ENCODE measurements at places on chromosomes 1 and 21.

DNA sequence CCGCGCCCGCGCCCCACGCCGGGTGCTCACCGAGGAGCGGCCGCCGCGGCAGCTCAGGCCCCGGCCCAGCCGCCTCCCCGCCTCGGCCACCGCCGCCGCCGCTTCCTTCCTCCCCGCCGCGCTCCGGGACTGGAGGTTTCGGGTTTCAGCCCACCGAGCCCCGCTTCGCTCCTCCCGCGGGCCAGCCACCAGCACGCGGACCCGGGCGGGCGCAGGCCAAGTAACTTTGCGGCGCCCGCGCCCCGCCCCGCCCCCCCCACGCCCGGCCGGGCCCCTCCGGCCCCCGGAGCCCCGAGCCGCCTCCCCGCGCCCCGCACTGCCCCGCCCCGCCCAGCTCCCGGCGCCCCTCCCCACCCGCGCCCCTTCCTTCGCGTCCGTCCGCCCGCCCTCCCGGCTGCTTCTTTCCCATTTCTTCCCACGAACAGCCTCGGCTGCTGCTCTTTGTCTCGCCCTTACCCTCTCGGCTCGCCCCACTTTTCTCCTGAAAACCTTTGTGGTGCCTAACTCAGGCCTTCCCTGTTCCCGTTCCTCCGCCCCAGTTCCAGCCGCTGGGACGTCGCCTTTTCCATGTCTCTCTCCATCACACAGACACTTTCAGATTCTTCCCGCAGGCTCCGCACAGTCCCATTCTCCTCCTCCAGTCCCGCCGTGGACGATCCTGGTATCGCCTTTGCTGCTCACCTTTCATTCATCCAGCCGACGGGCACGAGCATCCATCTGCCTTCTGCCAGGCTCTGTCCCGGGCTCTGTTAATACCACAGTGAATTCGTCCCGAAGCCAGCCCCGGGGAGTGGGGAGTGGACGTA is at the start of gene GPR161:
Gene GPR161 (minus strand): TSS at position 222 of the 806 bp plus-strand sequence. CDS start 32,080 bp downstream, outside the sequence.
- DNase-seq = no peak

DNA sequence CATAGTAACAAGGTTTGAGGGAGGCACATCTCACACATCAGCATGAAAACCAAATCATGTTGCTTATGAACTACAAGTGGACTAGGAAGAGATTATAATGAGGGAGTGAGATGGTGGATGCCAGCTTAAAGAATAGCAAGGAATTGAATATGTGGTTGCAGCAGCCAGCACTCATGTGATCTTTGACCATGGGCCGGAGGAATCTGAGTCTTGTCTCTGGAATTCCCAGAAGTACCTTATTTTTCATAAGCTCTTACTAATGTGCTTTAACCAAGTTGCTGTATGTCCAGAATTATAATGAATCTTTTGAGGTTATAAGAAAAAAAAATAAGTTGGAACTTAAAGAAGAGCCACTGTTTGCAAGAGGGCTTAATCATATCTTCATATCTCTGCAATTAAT is 97.0 kb downstream of the DISP1 start:
- no peak for DNase-seq

GRCh38 chr1:196462086-196462485 is 146.2 kb downstream of the KCNT2 start:
- DNase-seq = no peak

DNA sequence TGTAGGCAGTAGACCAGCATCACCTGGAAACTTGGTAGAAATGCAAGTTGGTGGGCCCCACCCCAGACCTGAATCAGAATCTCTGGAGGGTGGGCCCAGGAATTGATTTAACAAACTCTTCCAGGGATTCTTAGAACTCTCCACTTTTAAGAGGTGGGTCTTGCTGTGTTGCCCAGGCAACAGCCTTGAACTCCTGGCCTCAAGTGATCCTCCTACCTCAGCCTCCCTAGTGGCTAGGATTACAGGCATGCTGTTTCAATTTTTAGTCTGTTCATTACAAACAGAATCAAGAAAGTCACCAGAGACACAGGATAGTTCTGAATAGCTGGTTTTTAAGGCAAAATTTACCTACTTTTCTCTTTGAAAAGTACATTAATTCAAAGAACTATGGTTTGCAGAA is 31.2 kb downstream of the NCF2 start:
- DNase-seq = no peak

DNA sequence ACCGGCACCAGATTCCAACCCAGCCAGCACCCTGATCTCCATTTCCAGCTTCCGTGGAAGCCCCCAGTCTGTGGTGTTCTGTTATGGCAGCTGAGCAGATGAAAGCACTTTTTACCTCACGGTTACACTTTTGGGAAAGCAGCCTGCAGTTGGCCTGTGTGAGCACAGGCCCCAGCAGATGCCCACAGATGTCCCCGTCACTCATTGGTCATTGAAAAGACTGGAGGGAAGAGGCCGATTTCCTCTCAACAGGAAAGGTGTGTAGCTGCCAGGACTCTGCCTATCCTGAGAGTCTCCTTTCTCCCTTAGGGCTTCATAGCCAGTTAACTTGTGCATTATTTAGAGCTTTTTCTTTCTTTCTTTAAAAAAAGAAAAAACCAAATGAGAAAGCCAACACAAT is 123.0 kb downstream of the PCBP3 start:
- DNase-seq = no peak

- DNase-seq = no peak
Measured at GRCh38 chr21:43751955-43752591, 24.0 kb downstream of the CSTB start.

DNA sequence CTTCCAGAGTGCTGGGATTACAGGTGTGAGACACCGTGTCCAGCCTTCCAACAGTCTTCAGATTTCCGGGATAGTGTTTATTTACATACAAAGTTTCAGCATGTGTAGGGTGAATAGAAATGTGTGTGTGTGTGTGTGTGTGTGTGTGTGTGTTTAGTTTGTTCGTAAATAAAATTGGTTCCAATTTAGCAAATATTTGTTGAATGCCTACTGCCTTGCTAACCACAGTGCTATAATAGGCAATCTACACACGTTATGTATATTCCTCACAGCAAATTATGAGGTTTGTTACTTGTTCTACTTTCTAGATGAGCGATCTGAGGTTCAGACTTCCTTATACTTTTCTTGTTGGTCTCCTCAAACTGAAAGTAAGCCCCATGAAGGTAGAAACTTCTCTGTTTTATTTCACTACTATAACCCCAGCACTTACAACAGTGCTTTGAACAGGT is 32.8 kb upstream of the EPS15 start:
- no peak for DNase-seq

GRCh38 chr1:64857347-64857746 is 109.0 kb downstream of the JAK1 start:
- DNase-seq = no peak

DNA sequence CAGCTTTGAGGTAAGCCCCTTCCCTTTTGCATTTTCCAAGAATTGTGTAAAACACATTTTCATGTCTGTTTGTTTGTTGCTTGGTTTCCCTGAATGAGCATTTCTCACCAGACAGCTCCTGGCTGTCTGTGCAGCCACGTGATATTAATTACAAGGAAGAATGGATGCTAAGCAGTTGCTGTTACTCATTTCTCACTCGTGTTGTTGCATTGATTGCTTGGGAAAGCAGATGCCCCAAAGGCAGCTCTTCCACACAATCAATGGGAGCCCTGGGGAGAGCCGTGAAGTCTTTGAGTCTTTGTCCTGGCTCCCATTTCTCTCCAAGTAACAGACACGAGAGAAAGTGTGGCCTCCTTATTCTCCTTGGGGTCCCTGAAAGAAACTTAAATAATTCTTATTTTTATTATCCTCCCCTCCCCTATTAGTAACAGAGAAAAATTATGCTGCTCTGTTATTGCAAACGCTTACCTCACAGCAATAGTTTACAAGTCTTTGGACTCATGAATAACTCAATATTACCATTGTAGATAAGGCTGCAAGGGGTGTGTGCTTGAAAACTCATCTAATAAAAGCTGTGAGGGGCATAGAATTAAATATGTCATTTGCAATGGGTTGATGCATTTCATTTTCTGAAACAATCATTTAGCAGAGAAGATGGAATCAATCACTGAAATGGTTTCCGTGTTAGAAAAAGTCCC is 127.7 kb upstream of the CAMK1G start:
- DNase-seq = no peak

- DNase-seq = no peak
Measured at GRCh38 chr1:85605484-85606413, 25.2 kb downstream of the CCN1 start.

DNA sequence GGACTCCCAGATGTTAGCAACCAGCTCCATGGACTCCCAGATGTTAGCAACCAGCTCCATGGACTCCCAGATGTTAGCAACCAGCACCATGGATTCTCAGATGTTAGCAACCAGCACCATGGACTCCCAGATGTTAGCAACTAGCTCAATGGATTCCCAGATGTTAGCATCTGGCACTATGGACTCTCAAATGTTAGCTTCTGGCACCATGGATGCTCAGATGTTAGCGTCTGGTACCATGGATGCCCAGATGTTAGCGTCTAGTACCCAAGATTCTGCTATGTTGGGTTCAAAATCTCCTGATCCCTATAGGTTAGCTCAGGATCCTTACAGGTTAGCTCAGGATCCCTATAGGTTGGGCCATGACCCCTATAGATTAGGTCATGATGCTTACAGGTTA is 8.8 kb downstream of the SON start:
- no peak for DNase-seq

DNA sequence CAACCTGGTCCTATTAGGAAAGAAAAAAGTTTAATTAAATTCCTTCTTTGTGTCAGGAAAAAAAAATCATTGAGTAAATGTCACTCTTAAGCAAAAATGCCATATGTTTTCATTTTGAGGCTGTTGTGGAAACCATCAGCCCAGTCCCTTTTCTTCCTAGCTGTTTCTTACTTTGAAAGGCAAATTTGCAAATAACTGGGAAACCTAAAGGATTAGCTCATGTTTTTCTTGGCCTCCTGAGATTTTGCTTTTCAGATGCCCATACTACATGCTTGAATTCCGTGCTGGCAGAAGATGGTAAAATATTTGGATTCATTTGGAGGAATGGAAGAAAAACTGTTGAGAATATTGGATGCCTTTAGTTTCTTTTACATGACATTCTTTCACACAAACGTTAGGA is 182.1 kb upstream of the ADAMTS5 start:
- no peak for DNase-seq

DNA sequence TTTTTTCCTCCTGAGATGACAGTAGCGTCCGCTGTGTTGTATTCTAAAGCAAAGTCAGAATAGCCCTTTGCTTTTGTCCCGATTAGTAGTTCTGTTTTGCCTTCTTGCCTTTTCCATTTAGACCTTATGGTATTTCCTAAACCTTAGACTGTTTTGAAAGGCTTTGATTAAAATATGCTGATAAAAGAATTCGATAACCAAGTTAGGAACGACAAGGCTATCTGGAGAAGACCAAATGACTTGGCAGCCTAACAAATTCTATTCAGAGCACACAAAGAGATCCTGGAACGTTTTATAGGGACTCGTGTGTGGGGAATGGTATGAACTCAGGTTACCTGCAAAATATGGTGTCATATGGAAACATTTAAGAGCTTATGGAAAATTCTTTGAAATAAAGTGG is 42.9 kb downstream of the NFIA start:
- no peak for DNase-seq

DNA sequence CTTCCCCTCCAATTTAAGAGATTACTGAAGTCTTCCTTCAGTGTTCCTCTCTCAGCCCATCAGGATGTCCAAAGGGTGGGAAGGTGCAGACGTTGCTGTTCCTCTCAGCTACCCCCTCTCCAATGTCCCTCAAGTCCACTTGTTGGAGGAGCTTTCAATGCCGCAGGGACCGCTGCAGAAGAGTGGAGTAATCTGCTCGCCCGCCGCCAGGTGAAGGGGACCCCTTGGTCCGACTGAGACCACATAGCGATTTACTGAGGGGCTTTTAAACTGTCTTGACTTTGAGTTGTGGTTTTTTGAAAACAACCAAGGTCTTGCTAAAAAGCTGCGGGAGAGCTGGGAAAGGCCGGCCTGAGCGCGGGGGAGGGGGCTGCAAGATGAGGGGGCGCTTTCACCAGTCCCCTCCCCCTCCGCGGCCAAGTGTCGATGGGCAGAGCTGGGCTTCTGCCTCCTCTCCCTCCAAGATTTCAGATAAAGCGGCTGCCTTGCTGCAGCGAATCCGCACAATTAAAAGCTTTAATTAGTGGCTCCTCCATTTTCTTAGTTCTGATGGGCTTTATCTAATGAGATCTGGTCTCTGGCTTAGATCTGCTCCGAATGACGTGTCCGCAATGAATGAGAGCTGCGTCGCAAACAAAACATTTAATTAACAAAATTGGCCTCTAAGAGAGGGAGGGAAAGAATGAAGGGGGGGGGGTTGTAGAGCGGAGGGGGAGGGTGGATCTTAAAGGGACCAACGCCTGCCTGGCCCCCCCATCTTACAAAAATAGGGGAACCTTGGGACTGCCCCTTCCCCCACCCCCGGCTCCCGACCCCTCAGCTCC is 5.9 kb downstream of the LMO4 start:
- no peak for DNase-seq

GRCh38 chr1:37001703-37002102 is 32.6 kb downstream of the GRIK3 start:
- no peak for DNase-seq

GRCh38 chr1:190551638-190552037 is 74.0 kb upstream of the BRINP3 start:
- DNase-seq = no peak

Measured in activated T-helper 1 cell treated with anti-CD3 and anti-CD28 coated beads, Interleukin-2, amount 50 U/mL, for 16 hours (primary cell).